ENCODE measurements at places on chromosomes 3 and 15.

- DNase-seq, result no peak
These were observed 87.2 kb downstream of the SNRK start for GRCh38 chr3:43373560-43373928.

DNA sequence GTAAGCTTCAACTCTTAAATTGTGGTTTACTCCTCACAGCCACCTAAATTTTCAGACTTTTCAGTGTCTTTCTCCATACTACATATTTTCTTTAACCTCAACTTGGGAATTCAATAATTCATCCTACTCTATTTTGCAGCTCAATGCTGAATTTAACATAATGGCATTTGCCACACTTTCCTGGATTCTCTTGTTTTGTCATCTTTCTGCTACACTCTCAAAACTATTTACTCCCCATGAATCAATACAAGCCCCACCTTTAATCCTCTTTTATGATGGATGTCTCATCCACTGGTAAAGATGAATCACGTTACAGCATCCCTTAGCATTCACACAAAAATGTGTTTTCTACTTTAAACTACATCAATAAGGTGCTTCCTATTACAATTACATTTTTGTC lies 19.6 kb upstream of the CHMP2B start:
- DNase-seq, result no peak

- DNase-seq, result no peak
These were observed 2.5 kb downstream of the SCG5 start for GRCh38 chr15:32643907-32644445.

DNA sequence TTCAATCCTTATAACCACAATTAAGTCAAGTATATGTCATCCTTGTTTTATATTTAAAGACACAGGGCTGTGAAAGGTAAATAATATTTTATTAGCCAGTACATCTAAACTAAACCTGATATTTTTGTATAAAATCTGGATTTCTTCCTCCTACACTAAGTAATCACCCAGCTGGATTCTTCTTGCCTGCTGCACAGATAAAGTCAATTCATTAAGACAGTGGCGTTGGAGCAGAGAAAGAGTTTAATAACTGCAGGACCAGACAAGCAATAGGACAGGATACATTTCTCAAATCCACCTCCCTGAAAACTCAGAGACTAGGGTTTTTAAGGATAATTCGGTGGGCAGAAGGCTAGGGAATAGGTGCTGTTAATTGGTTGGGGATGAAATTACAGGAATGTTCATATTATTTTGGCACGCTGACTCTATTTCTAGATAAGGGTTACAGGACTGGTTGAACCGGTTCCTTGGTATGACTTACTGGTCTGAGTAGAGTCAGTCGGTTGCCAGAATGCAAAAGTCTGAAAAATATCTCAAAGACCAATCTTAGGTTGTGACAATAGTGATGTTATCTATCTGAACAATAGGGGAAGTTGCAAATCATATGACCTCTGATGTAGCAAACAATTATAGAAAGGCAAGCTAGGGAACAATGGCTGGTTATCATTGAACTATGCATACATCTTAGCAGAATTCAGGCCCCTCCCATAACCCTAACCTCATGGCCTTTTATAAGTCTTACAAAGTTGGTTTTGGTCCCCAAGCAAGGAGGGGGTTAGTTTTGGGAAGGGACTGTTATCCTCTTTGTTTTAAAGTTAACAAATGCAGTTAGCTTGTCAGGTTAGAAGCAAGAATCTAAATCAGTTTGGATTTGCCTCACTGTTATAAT lies 244.8 kb downstream of the ALCAM start:
- no peak for DNase-seq

DNA sequence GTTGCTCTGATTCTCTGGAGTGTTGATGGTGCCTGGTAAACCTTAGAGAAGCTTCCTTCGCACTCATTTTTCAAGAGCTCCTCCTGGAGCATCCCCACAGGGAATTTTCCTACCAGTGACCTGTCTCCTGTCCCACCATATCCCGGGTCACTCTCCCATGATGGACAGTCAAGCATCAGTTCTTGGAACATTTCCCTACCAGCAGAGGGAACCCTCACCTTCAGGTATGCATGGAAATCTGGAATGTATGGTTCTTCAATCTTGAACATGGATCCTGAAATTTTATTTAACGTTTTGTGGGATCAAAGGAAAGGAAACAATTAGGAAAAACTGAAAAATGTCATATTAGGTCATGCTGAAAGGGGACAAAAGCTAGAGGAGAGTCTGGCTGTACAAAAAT lies 153.8 kb downstream of the SPATA16 start:
- no peak for DNase-seq

DNA sequence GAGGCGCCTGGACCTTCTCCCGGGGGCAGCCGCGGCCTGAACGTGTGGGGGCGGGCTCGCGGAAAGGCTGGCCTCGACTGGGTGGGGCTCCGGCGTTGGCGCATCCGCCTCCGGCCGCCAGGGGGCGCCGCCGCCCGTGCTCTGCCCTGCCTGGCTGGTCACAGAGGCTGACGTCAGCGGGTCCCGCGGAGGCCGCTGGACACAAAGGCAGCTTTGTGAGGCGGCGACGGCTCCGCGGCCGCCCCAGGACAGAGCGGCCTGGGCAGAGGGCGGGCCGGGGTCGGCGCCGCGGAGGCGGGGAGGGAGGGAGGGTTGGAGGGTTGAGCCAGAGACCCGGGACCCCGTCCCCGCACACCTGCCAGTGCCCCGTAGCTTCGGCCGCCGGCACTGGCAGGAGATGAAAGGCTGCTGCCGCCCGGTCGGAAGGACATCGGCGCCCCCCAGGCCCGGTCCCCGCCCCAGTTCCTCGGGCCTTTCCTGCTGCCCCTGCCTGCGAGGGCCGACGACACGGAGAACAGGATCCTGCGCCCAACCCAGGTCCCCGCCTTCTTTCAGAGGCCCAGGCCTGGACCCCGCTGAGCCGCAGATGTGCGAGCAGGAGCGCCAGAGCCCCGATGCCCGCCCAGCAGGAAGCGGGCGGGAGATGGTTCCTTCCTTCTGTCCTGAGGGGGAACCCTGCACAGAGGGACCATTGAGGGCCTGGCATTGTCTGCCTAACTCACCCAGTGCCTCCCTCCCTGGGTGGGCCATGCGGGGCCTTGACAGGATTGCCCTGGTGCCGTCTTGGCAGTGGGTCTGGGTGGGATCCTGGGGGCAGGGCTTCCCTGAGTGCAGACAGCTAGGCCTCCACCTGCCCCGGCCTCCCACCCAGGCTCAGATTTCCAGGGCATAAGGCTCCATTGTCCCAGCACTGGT lies 8.7 kb upstream of the SEMA3B start:
- peak; percentile 81 for DNase-seq

- no peak for DNase-seq
These were observed 1713.6 kb downstream of the SI start for GRCh38 chr3:163364717-163365116.

- no peak for DNase-seq
These were observed 71.9 kb upstream of the CHL1 start for GRCh38 chr3:124557-125179.

- no peak for DNase-seq
These were observed 369.4 kb downstream of the MAGI1 start for GRCh38 chr3:65669163-65669875.

- DNase-seq, result no peak
These were observed 199.5 kb upstream of the WNT5A start for GRCh38 chr3:55686426-55687254.

- no peak for DNase-seq
These were observed 489.9 kb downstream of the SOX2 start for GRCh38 chr3:182201456-182202168.

DNA sequence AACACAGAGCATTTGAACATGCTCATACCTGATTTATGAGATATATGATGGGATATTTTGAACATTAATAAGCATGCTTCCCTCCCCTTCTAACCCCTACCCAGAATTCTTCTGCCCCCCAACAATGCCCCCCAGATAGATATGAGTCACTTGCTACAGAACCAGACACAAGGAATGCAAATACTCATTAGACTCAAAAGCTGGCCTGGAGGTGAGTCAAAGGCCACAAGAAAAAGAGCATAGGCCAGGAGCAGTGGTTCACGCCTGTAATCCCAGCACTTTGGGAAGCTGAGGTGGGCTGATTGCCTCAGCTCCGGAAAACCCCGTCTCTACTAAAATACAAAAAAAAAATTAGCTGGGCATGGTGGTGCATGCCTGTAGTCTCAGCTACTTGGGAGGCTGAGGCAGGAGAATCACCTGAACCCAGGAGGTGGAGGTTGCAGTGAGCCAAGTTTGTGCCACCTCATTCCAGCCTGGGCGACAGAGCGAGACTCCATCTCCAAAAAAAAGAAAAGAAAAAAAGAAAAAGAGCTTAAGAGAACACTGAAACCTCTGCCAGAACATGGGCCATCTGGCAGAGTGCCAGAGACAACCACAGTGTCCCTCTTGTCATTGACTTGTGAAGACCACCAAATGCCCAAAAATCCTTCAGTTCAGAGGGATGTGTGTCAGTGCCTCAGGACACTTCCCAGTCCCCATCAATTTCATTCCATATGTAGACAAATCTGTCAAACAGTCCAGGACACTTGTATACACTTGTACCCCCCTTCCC lies 3.9 kb upstream of the SH3GL3 start:
- DNase-seq, result no peak

- no peak for DNase-seq
These were observed 4.0 kb downstream of the PLA2G4D start for GRCh38 chr15:42090370-42090769.

GRCh38 chr3:107978131-107979055 lies 112.4 kb downstream of the CD47 start:
- DNase-seq, result no peak

DNA sequence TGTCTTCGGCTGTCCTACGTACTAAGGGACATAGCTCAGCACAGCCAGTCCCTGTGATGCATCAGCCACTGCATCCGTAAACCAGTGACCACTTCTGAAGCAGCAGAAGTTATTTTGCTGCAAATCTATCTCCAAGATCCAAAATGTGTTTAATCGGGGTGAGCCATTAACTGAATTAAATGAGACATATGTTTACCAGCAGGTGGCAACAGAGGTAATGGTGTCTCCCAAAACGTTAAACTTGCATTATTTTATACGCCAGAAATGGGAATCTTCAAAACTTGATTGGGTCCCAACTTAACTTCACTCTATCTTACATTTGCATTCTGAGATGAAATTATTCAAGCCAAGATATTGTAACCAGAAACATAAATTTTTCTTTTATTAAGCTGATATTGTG lies 75.3 kb upstream of the BOC start:
- DNase-seq, result no peak

DNA sequence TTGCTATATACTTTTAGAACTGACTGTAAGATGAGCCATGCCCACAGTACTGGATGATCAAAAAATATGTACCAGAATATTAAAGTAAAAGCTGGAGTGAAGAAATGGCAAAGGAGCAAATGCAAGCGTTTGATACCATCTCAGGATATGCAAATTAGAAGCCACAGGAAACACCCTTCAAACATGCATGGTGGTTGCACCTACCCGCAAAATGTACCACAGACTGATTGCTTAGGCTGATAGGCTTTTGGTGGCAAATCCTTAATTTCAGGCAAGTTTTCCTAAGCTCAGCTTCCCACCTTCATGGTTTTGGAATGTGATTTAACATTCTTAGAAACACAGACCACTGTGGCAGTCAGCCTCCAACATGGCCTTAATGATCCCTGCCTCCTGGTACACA lies 149.0 kb downstream of the PDZRN3 start:
- DNase-seq, result no peak

- no peak for DNase-seq
These were observed 95.3 kb downstream of the STAC start for GRCh38 chr3:36475558-36475957.

- DNase-seq, result no peak
These were observed 27.1 kb downstream of the CCNB2 start for GRCh38 chr15:59131969-59132562.

DNA sequence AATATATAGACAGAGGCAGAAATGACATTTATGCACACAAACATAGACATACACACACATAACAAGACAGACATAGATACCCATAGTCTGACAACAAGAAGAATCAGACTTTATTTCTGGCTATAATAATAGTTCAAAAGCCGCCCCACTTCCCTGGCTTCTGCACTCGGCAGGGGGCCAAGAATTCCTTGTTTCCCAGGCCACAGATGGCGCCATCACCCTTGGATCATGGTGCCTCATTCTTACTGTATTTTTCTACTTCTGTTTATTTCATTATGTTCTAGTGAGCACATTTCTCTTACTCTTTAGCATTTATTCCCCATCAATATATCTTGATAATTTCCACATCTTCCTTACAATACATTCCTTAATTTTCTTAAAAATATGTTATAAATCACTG lies 387.5 kb downstream of the NLGN1 start:
- no peak for DNase-seq

GRCh38 chr3:64405211-64405835 lies 180.1 kb upstream of the PRICKLE2 start:
- no peak for DNase-seq

- DNase-seq, result no peak
These were observed 5.2 kb downstream of the HRG start for GRCh38 chr3:186671051-186671450.

- no peak for DNase-seq
These were observed 91.7 kb upstream of the NAALADL2 start for GRCh38 chr3:174767406-174767805.

Measured in effector memory CD8-positive, alpha-beta T cell (primary cell).